ENCODE measurements at places on chromosomes 3 and 15.

DNA sequence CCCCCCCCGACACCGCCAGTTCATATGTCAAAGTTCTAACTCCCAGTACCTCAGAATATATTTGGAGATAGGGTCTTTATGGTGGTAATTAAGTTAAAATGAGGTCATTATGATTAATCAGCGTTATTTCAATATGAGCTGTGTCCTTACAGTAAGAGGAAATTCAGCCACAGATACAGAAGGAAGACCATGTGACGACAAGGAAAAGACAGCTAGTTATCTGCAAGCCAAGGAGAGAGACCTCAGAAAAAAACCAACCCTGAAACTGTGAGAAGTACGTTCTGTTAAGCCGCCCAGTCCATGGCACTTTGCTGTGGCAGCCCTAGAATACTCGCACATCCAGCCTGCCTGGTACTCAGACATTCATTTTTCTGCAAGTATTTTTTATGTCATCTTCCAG lies 62.3 kb upstream of the ARL8B start:
- DNase-seq = no peak

GRCh38 chr3:183082355-183082915 lies 16.9 kb downstream of the MCCC1 start:
- DNase-seq = no peak

- no peak for DNase-seq
These were observed 19.1 kb downstream of the ST6GAL1 start for GRCh38 chr3:186949281-186949982.

- DNase-seq = no peak
These were observed 4.5 kb downstream of the EIF3J start for GRCh38 chr15:44541282-44541958.

- no peak for DNase-seq
These were observed 437.7 kb downstream of the RAP2B start for GRCh38 chr3:153599685-153600084.

GRCh38 chr15:57680021-57680420 lies 26.5 kb upstream of the POLR2M start:
- no peak for DNase-seq

GRCh38 chr3:12300137-12300536 lies 11.3 kb downstream of the PPARG start:
- no peak for DNase-seq

GRCh38 chr3:49166752-49167556 lies 823 bp upstream of the CCDC71 start:
- DNase-seq = no peak

- no peak for DNase-seq
These were observed 66.5 kb upstream of the SH3GL3 start for GRCh38 chr15:83380682-83381081.

- no peak for DNase-seq
These were observed 756.8 kb upstream of the LMCD1 start for GRCh38 chr3:7744850-7745249.

- no peak for DNase-seq
These were observed 25.3 kb upstream of the GABRA5 start for GRCh38 chr15:26841514-26841913.

DNA sequence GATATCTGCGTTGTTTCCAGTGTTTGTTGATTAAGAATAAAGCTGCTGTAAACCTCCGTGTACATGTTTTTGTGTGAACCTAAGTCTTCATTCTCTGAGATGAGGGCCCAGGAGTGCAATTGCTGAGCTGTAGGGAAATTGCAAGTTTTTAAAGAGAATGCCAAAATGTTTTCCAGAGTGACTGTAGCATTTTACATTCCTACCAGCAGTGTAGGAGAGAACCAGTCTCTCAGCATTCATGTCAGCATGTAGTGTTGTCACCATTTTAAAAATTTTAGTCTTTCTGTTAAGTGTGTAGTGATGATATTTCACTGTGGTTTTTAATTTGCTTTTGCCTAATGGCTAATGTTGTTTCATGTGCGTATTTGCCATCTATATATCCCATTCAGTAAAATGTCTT lies 3.4 kb upstream of the MGLL start:
- DNase-seq = no peak

DNA sequence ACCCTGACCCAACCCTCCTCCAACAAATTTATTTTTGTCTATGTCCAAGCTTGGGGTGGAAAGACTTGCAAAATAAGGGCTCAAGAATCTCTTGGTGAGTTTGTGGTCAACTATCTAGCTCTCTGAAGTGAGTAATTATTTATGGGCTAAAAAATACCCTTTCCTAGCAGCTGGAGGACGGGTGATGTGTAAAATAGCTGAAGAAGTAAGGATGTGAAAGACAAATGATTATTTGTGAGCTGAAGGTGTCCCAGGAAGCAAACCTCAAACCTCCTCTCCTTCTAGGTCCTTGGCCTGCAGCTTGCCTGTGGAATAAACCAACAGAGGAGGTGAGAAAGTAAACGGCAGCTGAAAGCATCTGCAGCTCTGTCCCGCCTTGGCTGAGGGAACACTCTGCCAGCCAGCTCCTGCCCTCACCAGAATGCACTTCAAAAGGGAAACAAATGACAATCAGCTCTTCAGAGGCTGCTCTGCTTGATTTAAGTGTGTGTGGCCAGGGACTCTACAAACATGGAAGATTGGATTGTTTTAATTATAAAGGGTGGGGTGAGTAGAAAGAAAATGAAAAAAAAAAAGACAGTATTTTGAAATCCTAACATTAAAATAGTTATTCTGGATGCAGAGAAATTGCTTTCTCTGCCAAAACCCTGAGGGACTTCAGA lies 60.3 kb downstream of the TM4SF4 start:
- DNase-seq = no peak

- DNase-seq = no peak
These were observed 47.5 kb upstream of the SSR3 start for GRCh38 chr3:156602424-156602823.

- DNase-seq = peak; percentile 31
These were observed 1.1 kb downstream of the VGLL4 start for GRCh38 chr3:11642431-11643191.

GRCh38 chr3:149703466-149703865 lies 45.6 kb upstream of the WWTR1 start:
- no peak for DNase-seq

DNA sequence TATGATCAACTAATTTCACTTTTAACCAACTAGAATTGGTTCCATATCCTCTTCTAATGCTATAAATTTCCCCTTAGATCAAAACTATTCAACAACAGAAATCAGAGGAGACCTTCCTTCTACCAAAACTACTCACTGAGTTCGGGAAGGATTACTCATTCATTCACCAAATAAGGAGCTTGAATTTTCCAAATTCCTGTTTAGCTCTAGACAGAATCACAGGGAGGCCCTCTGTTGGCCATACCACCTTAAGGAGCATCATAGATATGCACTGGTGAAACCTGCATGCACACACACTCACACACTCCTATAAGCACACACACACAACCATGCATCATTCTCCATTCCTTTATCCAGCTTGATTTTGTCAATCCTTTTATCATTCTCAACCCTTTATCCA lies 49.0 kb downstream of the SUCLG2 start:
- no peak for DNase-seq

DNA sequence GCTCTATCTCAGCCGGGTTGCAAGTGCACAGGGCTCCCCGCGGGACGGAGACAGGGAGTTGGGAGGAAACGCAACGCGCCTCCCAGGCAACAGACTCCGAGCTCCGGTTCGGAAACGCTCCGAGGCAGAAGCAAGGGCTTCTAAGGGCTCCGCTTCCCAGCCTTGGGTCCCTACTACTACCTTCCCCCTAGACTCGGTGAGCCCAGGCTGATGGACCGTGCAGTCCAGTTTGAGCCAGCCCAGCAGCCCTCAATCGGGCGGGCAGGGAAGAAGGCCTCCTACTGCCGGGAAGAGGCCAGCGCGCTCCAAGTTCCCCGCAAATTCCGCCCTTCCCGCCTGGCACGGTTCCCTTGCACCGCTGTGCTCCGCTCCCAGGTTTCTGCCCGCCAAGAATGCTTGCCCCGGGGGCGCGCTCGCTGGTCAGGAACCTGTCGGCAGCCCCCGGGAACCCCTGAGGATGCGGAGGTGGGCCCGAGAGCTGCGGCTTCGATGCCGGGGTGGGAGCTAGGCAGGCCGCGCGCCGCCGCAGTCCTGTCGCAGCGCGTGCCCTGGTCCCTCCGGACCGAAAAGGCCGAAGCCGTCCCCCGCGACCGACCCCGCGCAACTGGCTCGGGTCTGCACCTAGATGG lies 728 bp downstream of the TRANK1 start:
- DNase-seq = no peak

DNA sequence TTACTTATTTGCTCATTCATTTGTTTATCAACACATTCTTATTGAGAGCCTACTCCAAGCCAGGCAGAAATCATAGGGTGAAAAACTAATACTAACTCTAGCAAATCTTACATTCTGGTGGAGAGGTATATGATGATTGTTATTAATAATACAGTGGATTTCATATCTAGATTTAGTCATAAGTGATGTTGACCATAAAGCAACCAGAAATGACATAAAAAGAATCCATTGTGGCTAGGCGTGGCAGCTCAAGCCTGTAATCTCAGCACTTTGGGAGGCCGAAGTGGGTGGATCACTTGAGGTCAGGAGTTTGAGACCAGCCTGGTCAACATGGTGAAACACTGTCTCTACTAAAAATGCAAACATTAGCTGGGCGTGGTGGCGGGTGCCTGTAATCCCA lies 26.2 kb upstream of the IL20RB start:
- no peak for DNase-seq

- no peak for DNase-seq
These were observed 179.3 kb downstream of the FRMD5 start for GRCh38 chr15:44015545-44016305.

GRCh38 chr3:30616347-30617027 lies 10.1 kb downstream of the TGFBR2 start:
- DNase-seq = no peak
